ENCODE measurements at places on chromosomes 12 and 14.
A peak's percentile ranks its signal among the peaks of the same experiment; 100 is the strongest.

GRCh38 chr12:91774434-91774921 lies 371.2 kb downstream of the BTG1 start:
- DNase-seq = no peak

- DNase-seq = no peak
Measured at GRCh38 chr12:66627270-66627987, 51.4 kb downstream of the GRIP1 start.

GRCh38 chr12:41108032-41108431 lies 80.1 kb upstream of the PDZRN4 start:
- DNase-seq = no peak

GRCh38 chr12:50924131-50924438 lies 28.3 kb upstream of the HIGD1C start:
- no peak for DNase-seq

GRCh38 chr14:85315733-85316290 lies 214.1 kb upstream of the FLRT2 start:
- no peak for DNase-seq

DNA sequence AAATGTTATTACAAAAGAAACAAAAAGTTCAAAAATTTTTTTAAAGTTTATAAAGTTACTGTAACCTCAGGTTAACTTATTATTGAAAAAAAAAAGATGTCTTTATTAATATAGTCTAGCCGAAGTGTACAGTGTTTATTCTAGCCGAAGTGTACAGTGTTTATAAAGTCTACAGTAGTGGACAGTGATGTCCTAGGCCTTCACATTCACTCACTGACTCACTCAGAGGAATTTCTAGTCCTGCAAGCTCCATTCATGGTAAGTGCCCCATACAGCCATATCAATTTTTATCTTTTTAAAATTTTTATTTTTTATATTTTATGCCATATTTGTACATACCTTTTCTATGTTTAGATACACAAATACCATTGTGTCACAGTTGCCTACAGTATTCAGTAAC lies 10.4 kb downstream of the ATG2B start:
- no peak for DNase-seq

DNA sequence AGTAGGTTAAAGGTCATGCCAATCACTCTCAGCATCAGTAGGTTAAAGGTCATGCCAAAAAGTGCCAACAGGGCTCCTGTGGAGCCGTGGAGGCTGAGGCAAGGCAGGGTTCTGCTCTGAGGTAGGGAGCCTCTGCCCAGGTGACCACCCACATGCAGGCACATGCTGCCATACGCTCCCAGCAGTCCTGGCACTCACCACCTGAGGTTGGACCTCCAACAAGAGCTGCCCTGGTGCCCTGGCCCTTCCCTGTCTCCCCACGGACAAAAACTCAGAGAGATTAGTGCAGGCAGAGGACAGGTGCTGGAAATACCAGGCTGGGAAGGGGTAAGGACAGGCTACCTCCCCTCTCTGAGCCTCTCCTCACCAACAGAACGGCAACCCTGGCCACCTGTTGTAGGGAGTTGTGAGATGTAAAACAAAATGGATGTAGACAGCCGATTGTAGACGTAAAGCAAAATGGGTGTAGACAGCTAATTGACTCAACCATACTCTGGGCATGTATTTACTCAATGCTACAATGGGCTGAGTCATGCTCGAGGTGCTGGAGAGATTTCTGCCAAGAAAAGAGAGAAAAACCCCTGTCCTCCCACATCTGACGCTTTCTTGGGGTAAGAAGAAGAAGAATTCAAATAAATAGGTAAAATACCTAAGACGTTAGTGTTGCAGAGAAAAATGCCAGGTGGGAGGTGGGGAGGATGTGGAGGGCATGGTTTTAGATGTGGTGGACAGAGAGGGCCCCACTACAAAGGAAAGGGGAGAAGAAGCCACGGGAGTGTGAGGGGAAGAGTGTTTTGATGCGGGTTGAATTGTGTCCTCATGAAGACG lies 32.4 kb downstream of the LTBP2 start:
- DNase-seq = peak; percentile 13

GRCh38 chr14:71693381-71693780 lies 238.8 kb upstream of the RGS6 start:
- DNase-seq = no peak

DNA sequence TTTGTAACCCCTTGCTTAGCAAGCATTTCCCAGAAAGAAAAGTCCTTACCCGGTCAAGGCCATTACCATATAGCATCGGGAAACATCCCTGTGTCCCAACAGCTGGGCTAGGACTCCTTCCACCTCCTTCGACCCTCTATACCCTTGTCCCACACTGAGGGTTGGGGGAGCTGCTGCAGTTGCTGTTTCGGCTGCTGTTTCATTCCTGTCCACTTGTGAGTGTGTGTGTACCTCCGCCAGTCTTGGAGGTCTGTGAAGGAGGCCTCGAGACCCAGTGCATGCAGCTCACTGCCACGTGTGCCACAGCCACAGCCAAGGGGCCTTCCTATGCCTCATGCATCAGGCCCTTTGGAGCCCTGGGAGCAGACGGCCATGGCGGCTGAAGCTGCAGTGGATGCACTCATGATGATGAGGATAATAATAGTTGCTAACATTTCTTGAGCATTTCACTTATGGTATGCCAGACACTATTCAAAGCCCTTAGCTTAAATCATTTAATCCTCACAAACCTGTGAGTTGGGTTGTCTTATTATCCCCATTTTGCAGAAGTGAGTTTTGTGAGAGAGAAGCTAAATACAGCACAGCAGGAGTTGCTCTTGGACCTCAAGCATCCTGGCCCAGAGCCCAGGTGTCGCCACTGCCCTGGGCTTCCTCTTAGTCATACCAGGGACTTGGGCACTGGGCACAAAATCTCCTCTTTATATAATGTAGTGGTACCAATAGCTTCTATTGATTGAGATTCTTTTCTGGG lies 156.5 kb downstream of the PRKCH start:
- DNase-seq = peak; percentile 20

DNA sequence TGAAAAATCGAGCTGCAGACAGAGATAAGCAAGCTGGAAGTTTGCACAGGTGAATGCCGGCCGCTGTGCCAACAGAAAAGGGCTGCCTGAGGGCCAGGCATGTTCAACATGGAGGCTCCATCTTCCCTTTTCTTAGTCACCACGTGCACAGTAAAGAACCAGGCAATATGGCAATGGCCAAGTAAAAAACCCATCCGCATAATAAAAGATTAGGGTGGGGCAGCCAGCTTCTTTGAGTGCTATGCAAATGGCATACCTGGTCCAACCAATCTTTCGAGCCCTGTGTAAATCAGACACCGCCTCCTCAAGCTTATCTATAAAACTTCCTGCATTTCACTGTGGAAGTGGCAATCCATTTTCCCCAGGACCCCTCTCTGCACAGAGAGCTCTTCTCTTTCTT lies 16.7 kb downstream of the PNP start:
- no peak for DNase-seq

DNA sequence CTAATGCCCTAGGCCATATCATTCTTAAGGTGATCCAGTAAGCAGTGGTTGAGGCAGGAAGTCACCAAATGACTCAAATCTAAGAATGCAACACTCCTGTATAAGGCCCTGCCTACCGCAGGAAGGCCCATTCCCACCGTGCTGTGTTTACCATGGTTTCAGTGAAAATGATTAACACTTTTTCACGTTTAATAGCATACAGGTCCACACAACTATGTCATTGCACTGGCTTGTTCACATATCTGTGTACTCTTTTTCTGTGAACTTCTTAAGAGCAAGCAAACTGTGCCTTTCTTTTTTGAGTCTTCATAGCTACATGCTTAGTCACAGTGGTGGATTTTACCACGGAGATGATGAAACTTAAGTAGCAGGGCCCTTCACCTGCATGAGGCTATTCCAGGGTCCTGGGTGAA lies 214.9 kb downstream of the CNTN1 start:
- DNase-seq = no peak

GRCh38 chr14:62921466-62921865 lies 123.8 kb downstream of the KCNH5 start:
- no peak for DNase-seq

DNA sequence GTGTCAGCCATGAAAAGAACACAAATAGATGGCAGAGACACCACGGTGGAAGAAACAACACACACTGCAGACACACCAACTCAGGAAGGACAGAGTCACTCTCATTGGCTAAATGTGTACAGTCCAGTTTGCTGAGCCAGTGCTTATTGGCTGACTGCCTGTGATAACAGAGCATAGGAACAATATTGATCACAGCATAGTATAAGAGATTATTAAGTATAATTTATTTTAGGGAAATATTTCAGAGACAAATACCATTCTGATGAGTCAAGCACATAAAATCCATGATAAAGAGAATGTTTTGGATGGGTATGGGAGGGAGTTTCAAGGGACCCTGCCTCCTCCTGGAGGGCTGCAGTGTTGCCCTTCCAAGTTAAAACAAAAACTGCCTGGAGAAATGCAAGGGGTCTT lies 50.9 kb downstream of the BTG1 start:
- no peak for DNase-seq

DNA sequence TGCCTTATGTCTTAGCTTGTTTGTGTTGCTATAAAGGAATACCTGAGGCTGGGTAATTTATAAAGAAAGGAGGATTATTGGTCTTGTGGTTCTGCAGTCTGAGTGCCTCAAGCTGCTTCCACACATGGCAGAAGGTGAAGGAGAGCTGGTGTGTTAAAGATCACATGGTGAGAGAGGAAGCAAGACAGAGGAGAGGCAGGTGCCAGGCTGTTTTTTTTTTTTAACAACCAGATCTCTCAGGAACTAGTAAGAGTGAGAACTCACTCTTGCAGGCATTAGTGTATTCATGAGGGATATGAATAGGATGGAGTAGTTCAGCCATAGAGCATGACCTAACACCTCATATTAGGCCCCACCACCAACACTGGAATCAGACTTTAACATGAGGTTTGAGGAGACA lies 123.4 kb downstream of the CMAS start:
- no peak for DNase-seq

DNA sequence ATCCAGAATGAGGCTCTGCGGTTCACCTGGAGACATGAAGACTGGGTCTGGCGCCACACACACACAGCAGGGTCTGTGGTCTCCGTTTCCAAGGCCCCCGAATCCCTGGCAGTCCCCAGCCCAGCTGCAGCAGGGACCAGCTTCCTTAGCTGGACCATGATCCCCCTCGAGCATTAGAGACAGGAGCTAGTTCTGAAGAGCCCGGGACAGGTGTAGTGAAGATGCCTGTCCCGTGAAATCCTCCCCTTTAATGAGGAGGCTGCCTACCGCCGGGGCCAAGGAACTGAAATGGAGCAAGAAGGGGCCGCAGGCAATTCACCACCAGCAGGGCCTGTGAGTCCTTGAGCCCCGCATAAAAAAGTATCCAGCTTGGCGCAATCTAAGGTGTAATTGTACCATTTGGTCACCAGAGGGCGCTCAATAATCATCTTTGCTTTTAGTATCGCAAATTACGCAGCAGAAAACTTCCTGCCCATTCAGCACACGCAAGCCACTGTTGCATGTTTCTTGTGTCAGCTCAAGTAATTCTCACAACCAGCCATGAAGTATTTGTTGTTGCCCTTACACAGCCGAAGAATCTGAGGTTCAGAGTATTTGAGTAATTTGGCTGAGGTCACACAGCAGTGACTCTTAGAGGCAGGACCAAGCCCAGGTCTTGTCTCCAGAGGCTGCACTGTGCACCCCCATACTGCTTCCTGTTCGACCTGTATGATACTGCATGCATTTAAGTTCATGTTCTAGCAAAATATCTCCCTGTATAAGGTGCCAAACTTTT lies 54.3 kb upstream of the PPP2R5C start:
- DNase-seq = peak; percentile 28

- no peak for DNase-seq
Measured at GRCh38 chr14:34628681-34629135, 1.2 kb downstream of the SNX6 start.

DNA sequence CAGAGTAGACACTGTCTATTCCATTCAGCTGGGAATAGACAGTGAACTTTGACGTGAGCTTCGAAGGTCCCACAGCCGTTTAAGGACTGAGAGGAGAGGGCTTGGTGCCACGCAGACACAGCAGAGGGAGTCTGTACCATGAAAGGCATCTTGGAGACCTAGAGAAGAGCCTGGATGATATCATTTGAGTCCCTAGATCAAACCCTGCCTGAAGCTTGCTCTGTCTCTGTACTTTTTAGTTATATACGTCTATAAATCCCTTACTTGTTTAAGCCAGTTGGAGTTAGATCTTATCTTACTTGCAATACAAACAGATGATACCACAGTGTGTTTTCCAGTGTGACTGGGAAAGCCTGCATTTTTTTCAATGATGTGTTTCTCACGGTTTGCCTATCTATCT lies 128.9 kb upstream of the RTL1 start:
- no peak for DNase-seq

- no peak for DNase-seq
Measured at GRCh38 chr12:3228552-3228951, 151.4 kb downstream of the TSPAN9 start.

GRCh38 chr12:45695035-45695434 lies 34.5 kb upstream of the ARID2 start:
- DNase-seq = no peak

GRCh38 chr12:37666069-37666781 lies 650.3 kb upstream of the ALG10B start:
- DNase-seq = no peak

DNA sequence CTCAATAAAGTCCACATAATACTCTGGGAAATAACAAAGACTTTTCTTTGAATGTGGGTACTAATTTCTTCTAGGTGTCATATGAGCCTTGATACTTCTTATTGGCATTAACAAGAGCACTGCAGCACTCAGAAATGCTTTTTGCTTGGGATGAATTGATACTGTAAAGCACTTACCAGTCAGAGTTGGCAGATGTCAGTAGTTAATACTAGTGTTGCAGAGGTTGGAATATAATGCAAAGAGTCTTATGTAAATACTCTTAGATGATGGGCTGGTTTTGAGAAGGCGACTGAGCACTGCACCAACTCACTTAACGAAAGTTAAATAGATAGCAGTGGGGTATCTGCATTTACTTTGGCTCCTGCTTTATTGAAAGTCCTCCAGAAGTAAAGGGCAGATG lies 25.6 kb upstream of the MBIP start:
- no peak for DNase-seq

GRCh38 chr14:29355846-29356245 lies 571.8 kb downstream of the PRKD1 start:
- no peak for DNase-seq

- no peak for DNase-seq
Measured at GRCh38 chr12:45310627-45310968, 94.7 kb downstream of the ANO6 start.

DNA sequence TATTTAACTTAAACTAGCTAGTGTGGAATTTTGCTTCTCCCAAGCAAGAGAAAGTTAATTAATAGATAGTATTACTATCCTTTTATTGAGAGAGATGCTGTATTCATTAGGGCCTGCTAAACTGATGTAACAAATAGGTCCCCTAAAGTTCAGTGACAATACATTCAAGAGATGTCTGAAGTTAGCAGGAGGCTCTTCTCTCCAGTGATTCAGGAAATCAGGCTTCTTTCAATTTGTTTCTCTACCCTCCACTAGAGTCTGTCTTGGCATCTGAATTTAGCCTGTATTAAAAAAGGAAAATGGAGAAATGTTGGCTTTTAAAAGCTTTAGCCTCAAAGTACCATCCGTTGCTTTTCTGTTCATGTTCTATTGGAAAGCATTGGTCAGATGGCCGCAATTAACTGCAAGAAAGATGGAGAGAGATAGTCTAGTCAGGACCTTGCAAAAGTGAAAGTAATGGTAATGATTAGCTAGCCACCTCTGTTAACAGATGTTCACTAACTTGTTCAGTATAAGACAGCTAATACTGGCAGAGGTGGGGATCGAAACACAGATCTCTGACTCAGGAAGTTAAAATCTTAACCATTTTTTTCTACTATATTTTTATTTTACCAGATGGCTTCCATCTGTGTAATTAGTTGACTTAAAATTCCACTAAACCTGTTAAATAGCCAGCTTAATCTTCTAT lies 786.8 kb downstream of the TMTC2 start:
- DNase-seq = no peak

Measured in stimulated activated CD4-positive, alpha-beta T cell treated with anti-CD3 and anti-CD28 coated beads, Interleukin-4, amount 100 ng/mL, for 1 hour (primary cell).